Thyroid gland (tissue), 4 donors: ENCODE measurements at places on chromosomes 5 and 9. TPM values are rescaled to one million over a fixed set of nuclear protein-coding genes. Genes with fewer than 3 reads are reported as not detected.

Gene PAEP
- not detected for total RNA-seq

Gene WNT8A
- total RNA-seq: not detected

GRCh38 chr9:79742110-79742721 is 170.5 kb downstream of the TLE4 start:
- H3K4me1 ChIP-seq: no peaks in the 10 kb centered on the region
- no peaks in the 10 kb centered on the region for H3K36me3 ChIP-seq
- DNase-seq: no peak
- no peak overlapping the region for H3K27ac ChIP-seq
- H3K27me3 ChIP-seq: no peaks in the 10 kb centered on the region

DNA sequence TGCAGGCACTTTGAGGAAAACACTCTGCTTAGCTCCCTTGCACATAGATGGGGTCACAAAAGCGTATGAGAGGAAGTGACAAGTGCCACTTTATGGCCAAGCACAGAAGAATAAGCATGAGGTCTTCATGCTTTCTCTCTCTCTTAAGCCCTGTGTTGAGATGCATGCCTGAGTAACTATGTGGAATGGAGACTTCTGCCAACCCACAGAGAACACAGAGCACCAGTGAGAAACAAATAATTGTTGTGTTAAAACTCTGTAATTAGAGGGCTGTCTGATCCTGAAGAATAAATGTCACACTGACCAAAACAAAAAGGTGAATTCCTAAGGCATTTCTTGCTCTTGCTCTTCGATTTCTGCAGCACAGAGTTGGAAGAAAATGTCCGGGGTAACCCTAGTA is 488.5 kb downstream of the CTNND2 start:
- H3K27ac ChIP-seq: no peak overlapping the region
- peaks cover 4% of the 10 kb centered on the region for H3K4me1 ChIP-seq
- no peak overlapping the region for H3K4me3 ChIP-seq
- H3K27me3 ChIP-seq: no peaks in the 10 kb centered on the region
- peak; percentile 42 for DNase-seq

DNA sequence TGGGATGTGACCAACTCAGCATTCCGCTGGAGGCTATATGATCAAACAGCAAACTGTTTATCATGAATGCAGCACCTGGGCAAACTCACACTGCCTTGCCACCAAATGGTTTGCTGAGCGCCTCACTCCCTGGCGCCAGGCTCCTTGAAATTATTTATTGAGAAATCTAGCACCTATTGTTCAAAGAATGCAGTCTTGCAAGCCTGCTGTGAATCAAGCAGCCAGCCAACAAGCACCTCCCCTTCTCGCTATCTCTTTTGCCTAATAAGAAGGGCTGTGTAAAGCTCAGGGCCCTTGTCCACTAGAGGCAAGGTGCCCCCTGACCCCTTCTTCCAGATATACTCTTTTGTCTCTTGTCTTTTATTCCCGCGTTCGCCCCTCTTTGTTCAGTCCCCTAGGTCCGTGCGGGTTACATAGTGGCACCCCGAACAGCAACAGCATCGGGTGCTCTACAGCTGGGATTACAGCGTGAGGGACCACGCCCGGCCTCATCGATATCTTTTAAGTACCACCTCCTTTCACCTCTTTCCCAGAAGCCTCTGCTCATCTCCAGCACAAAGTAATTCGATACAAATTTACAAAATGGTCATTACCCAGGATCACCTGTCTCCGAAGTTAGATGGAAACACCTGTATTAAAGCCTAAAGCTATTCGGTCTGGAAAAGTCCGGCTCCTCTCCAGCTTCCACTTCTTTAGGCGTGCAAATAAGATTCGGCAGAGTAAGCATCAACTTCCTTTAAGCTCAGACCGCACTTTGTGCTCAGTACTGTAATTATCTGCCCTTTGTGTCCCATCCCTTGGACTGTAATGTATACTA is 896 bp downstream of the RIGI start:
- H3K36me3 ChIP-seq: no peaks in the 10 kb centered on the region
- DNase-seq: peak; percentile 20
- peaks cover 23% of the 10 kb centered on the region for H3K4me1 ChIP-seq
- H3K4me3 ChIP-seq: peak overlapping the region; percentile 35
- H3K27ac ChIP-seq: peak overlapping the region; percentile 78

DNA sequence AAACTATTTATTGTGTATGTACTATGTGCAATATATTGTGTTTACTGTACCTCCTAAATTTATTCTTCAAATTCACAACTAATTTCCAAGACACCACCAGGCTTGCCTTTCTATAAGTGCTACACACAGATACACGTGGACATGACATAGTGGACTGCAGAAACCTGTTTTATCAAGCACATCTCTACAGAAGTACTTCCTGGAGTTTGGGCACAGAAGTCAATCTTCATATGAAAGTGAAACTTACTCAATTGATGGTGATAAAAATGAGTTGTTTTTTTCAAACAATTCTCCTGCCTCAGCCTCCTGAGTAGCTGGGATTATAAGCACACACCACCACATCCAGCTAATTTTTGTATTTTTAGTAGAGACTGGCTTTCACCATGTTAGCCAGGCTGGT is 57.6 kb downstream of the NLN start:
- peaks cover 2% of the 10 kb centered on the region for H3K4me1 ChIP-seq
- no peaks in the 10 kb centered on the region for H3K27me3 ChIP-seq
- H3K36me3 ChIP-seq: no peaks in the 10 kb centered on the region
- no peak overlapping the region for H3K27ac ChIP-seq

DNA sequence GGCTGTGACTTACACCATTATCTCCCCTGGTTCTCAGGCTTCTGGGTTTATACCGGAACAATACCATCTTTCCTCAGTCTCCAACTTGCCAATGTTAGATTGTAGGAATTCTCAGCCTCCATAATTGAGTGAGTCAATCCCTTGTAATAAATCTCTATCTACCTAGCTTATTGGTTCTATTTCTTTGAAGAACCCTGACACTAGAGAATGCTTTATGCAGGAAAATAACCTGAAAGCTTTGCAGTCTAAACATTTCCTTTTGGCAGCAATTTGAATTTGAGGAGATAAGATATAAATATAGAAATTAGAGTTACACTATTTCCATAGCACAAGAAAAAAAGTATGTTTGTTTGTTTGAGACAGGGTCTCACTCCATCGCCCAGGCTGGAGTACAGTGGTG is 278.1 kb upstream of the CDH18 start:
- no peak for DNase-seq
- no peak overlapping the region for H3K4me3 ChIP-seq
- no peaks in the 10 kb centered on the region for H3K36me3 ChIP-seq
- H3K27me3 ChIP-seq: no peaks in the 10 kb centered on the region

- H3K36me3 ChIP-seq: no peaks in the 10 kb centered on the region
- H3K27ac ChIP-seq: no peak overlapping the region
- H3K27me3 ChIP-seq: no peaks in the 10 kb centered on the region
- no peak for DNase-seq
Observed at GRCh38 chr5:17238521-17239041, 21.1 kb downstream of the BASP1 start.

GRCh38 chr5:54514841-54515432 is 2.6 kb upstream of the SNX18 start:
- H3K27ac ChIP-seq: peak overlapping the region; percentile 58
- H3K4me1 ChIP-seq: peaks cover 19% of the 10 kb centered on the region
- peak; percentile 59 for DNase-seq
- no peaks in the 10 kb centered on the region for H3K27me3 ChIP-seq
- no peak overlapping the region for H3K4me3 ChIP-seq

DNA sequence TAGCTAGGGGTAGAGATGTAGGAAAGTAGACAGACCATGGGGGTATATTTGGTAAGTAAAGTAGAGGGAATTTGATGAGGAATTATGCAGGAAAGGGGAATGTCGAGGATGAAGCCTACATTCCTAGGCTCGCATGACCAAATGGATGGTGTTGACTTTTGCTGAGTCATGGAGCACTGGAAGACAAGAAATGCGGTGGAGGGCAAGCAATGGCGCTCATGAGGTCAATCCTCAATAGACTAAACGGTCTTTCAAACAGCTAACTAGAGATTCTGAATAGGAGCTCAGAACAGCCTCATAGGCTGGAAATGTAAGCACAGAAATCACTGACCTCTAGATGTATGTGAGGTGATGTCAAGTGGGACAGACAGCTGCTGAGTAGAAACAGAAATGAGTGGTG is 50.7 kb upstream of the FST start:
- H3K4me1 ChIP-seq: no peaks in the 10 kb centered on the region
- H3K4me3 ChIP-seq: no peak overlapping the region
- DNase-seq: no peak
- H3K27ac ChIP-seq: no peak overlapping the region
- no peaks in the 10 kb centered on the region for H3K27me3 ChIP-seq
- no peaks in the 10 kb centered on the region for H3K36me3 ChIP-seq

Gene RFESD
- total RNA-seq: 3.7 TPM

- no peak for DNase-seq
- H3K4me3 ChIP-seq: no peak overlapping the region
- peaks cover 3% of the 10 kb centered on the region for H3K4me1 ChIP-seq
Observed at GRCh38 chr5:170269579-170269978, 28.0 kb downstream of the LCP2 start.

GRCh38 chr9:132882616-132883015 is 3.9 kb downstream of the SPACA9 start:
- no peak overlapping the region for H3K4me3 ChIP-seq
- peaks cover 12% of the 10 kb centered on the region for H3K4me1 ChIP-seq
- H3K27me3 ChIP-seq: no peaks in the 10 kb centered on the region
- H3K36me3 ChIP-seq: peaks cover 4% of the 10 kb centered on the region
- H3K27ac ChIP-seq: no peak overlapping the region
- no peak for DNase-seq

Gene SHOC1
- total RNA-seq: not detected

DNA sequence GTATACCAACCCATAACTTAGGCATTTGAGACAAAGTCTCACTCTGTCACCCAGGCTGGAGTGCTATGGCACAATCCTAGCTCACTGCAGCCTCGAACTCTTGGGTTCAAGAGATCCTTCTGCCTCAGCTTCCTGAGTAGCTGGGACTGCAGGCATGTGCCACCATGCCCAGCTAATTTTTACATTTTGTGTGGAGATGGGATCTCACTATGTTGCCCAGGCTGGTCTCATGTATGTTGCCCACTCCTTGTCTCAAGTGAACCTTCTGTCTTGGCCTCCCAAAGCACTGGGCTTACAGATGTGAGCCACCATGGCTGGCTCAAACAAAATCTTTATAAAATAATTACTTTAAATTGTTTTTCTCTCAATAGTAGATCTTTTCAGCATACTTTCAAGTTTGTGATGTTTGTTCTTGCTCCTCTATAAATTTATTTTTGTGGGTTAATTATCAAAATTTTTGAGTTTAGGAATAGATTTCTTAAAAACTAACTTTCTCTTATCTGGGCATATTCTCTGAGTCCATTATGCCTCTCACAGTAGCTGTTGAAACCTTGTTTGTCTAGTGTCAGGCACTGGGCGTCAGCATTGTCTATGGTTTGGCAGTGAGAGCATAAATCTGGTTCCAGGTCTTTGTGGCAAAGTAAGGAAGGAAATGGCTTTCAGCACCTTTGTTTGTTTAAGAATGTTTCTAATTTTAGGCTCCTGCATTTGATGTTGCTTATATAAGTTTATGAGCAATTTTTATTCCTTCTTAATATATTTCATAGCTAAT is 38.7 kb downstream of the NLN start:
- no peak overlapping the region for H3K4me3 ChIP-seq
- peak overlapping the region; percentile 24 for H3K27ac ChIP-seq
- DNase-seq: peak; percentile 68
- no peaks in the 10 kb centered on the region for H3K27me3 ChIP-seq
- no peaks in the 10 kb centered on the region for H3K4me1 ChIP-seq
- no peaks in the 10 kb centered on the region for H3K36me3 ChIP-seq

DNA sequence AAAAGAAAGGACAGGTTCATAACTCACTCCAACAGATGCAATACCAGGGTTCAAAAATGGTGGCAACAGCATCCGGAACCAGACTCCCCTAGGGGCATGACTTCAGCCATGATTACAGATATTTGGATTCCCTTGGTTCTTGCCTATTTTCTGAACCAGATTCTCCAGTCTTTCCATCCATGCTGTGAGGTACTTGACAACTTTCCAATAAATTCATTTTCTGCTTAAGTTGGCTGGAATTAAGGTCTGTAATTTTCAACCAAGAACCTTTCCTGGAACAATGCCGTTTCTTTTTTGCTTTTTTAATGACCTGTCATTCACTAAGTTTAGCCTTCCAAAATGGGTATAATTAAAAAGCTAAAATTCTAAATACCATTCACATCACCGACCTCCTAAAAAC is 52.2 kb downstream of the SCAI start:
- peaks cover 5% of the 10 kb centered on the region for H3K4me1 ChIP-seq
- H3K36me3 ChIP-seq: no peaks in the 10 kb centered on the region
- no peak overlapping the region for H3K4me3 ChIP-seq
- H3K27ac ChIP-seq: no peak overlapping the region
- no peaks in the 10 kb centered on the region for H3K27me3 ChIP-seq
- DNase-seq: no peak

- no peak overlapping the region for H3K4me3 ChIP-seq
- H3K4me1 ChIP-seq: no peaks in the 10 kb centered on the region
- no peaks in the 10 kb centered on the region for H3K36me3 ChIP-seq
- no peaks in the 10 kb centered on the region for H3K27me3 ChIP-seq
- no peak overlapping the region for H3K27ac ChIP-seq
- peak; percentile 56 for DNase-seq
Observed at GRCh38 chr5:10479154-10479721, 37.6 kb downstream of the ROPN1L start.

Gene SLC9A3
- 8.2 TPM for total RNA-seq

DNA sequence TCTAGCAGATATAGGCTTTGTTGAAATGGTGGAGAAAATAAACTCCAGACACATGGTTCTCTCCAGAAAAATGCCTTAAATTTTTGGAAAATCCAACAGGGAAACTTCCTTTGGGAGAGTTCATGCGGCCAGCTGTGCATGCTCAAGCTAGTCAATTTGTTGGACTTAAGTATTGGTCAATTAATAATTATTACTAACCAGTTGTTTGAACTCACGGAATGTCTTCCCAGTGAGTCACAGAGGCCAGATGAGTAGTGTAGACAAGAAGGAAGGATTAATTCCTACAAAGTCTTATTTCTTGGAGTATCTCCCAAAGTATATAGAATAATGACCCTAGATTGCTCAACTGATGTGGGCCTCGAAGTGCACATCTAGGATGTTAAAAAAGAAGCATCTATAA is 103.6 kb downstream of the MACIR start:
- H3K27ac ChIP-seq: no peak overlapping the region
- H3K27me3 ChIP-seq: no peaks in the 10 kb centered on the region
- H3K4me3 ChIP-seq: no peak overlapping the region
- H3K4me1 ChIP-seq: no peaks in the 10 kb centered on the region

GRCh38 chr9:126297661-126298060 is 29.0 kb upstream of the MVB12B start:
- H3K36me3 ChIP-seq: no peaks in the 10 kb centered on the region
- no peaks in the 10 kb centered on the region for H3K4me1 ChIP-seq
- no peak for DNase-seq
- H3K27me3 ChIP-seq: no peaks in the 10 kb centered on the region
- no peak overlapping the region for H3K27ac ChIP-seq
- no peak overlapping the region for H3K4me3 ChIP-seq

Gene PCDHB1
- under 0.01 TPM for total RNA-seq

Gene KCNV2
- total RNA-seq: not detected

Gene TAS2R1
- total RNA-seq: not detected

DNA sequence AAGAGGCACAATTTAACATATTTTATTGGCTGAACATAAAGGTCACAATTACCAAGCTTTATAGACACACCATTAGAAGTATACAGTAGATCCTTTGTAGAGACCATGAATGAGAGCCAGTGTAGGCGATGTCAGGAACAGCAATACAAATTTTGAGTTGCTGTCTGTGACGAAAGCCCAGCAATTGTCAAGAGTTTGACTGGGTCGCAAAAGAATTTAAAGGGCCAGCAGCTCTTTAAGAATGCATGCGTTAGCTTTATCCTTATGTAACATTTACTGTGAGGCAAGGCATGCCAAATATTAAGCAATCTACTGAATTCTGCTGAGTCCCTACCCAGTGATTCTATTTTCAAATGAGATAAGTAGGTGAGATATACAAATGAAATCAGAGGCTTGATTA is 236.9 kb downstream of the ARRDC3 start:
- H3K4me3 ChIP-seq: no peak overlapping the region
- no peak for DNase-seq
- H3K4me1 ChIP-seq: peaks cover 42% of the 10 kb centered on the region
